Glutamatergic neuron (in vitro differentiated cells): ENCODE measurements at places on chromosomes 11 and 22. TPM values are rescaled to one million over a fixed set of nuclear protein-coding genes. Genes with fewer than 3 reads are reported as not detected.

The PRDM10 gene
- total RNA-seq, result 19.8 TPM

The TRIM49C gene
- total RNA-seq, result 1.2 TPM

The MS4A1 gene
- total RNA-seq, result not detected

The PTPRCAP gene
- total RNA-seq, result 2.1 TPM

The MIOX gene
- total RNA-seq, result 4.0 TPM
